B cell (primary cell): ENCODE measurements at places on chromosomes 5 and 9. TPM values are rescaled to one million over a fixed set of nuclear protein-coding genes. Genes with fewer than 3 reads are reported as not detected.

CER1 gene
- total RNA-seq: not detected in 2 replicates

INSYN2B gene
- total RNA-seq: not detected in 2 replicates

CFAP90 gene
- total RNA-seq: not detected in 2 replicates

PSMD5 gene
- 25.3 and 26.8 TPM in 2 replicates for total RNA-seq

TMEM174 gene
- total RNA-seq: not detected in 2 replicates

STK10 gene
- total RNA-seq: 253 and 261 TPM in 2 replicates

SLC6A19 gene
- total RNA-seq: not detected in 2 replicates

ZNG1F gene
- 16.7 and 16.8 TPM in 2 replicates for total RNA-seq

CEMIP2 gene
- total RNA-seq: 86.9 and 90.6 TPM in 2 replicates

SHLD3 gene
- 6.3 and 6.7 TPM in 2 replicates for total RNA-seq

SURF1 gene
- 44.1 and 56.2 TPM in 2 replicates for total RNA-seq

SLC34A1 gene
- not detected in 2 replicates for total RNA-seq

TMEM252 gene
- not detected in 2 replicates for total RNA-seq

CTXN3 gene
- not detected in 2 replicates for total RNA-seq

QRFP gene
- total RNA-seq: not detected in 2 replicates

ANKRD18A gene
- total RNA-seq: not detected in 2 replicates

SPATA31E1 gene
- total RNA-seq: not detected in 2 replicates

GDF9 gene
- 0.51 and 0.67 TPM in 2 replicates for total RNA-seq

CTSL gene
- total RNA-seq: 0.70 and 0.74 TPM in 2 replicates

REEP2 gene
- 0.20 and 0.44 TPM in 2 replicates for total RNA-seq

PCYOX1L gene
- 11.7 and 13.5 TPM in 2 replicates for total RNA-seq

INSL6 gene
- total RNA-seq: not detected in 2 replicates

RFK gene
- 7.3 and 9.0 TPM in 2 replicates for total RNA-seq

SPINK7 gene
- not detected in 2 replicates for total RNA-seq

IL9 gene
- not detected in 2 replicates for total RNA-seq

TMC1 gene
- not detected in 2 replicates for total RNA-seq

RARS1 gene
- total RNA-seq: 65.4 and 69.4 TPM in 2 replicates

ST6GALNAC4 gene
- total RNA-seq: 198 and 199 TPM in 2 replicates

SPATA31A3 gene
- total RNA-seq: not detected in 2 replicates

EGFLAM gene
- total RNA-seq: not detected in 2 replicates

PCDHB9 gene
- total RNA-seq: 0.12 TPM in 2 replicates

PCAT7 gene
- total RNA-seq: not detected in 2 replicates

HSDL2 gene
- total RNA-seq: 11.7 and 12.8 TPM in 2 replicates

NMUR2 gene
- total RNA-seq: not detected in 2 replicates
